ENCODE measurements at places on chromosomes 12 and 14.

DNA sequence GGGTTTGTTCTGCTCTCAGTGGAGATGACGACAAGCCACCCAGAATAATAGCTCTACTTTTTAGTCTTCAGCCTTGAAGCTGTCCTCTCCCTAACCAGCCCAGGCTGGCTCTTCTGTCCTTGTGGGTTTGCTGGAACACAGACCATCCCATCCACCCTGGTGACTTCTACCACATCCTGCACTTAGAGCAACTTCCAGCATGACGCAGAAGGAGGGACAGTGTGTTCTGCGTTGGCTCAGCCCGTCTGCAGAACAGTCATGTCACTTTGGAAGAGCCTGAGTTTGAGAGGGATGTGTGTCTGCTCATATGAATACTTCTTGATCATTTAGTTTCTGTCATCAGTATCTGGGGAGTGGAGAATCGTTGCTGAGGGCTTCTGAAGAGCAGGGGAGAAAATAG is 198.0 kb downstream of the CACNA1C start:
- DNase-seq = no peak

DNA sequence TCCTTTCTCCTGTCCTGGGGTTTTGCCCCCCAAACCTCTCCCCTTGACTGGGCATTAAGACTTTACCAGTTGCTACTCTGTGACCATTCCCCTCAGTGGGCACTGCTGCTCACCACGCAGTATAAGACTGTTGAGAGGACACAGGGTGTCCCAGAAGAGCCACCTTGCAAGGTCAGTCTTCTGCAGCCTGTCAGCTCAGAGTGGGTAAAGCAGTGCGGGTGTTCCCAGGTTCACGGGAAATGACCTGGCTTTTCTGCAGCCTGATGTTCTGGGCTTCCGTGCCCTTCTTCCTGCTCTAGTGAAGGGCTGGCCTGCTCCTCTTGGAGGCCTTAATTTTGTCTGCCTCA is 34.2 kb downstream of the KCNA1 start:
- no peak for DNase-seq

DNA sequence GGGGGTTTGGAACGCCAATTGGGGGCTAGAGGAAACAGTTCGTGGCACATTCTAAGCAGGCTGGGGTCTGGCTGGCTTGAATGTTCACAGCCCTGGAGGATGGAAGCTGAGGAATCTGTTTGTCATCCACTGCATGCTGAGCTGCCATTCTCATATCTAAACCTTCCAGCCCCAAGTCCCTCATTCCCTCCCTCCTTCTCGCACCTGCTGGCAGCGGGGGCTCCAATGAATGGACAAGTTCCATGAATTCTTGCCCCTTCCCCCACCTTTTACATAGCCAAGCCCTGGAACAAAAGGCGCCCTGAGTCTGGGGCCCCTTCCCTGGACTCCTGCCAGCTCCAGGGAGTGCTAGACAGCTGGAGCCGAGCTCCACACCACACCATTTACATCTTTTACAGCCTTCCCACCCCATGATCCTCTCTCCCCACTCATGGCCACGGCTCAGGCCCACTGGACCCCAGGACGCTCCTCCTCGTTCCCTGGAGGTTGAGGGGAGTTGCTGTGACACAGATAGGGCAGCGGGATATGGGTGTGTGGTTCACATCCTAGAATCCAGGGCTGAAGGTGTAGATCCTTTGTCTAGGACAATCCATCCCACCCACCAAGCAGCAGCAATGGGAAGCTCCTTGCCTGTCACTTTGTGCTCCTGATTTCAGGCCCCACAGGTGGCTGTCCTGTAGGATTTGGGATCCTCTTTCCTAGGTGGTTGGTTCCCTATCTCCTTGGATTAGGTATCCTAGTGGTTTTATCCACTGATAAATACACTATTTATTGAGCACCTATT is 21.7 kb upstream of the VRTN start:
- DNase-seq = no peak

GRCh38 chr14:56199095-56199981 is 81.1 kb downstream of the PELI2 start:
- no peak for DNase-seq

GRCh38 chr12:76074701-76075336 is 9.7 kb downstream of the NAP1L1 start:
- DNase-seq = peak; percentile 28

DNA sequence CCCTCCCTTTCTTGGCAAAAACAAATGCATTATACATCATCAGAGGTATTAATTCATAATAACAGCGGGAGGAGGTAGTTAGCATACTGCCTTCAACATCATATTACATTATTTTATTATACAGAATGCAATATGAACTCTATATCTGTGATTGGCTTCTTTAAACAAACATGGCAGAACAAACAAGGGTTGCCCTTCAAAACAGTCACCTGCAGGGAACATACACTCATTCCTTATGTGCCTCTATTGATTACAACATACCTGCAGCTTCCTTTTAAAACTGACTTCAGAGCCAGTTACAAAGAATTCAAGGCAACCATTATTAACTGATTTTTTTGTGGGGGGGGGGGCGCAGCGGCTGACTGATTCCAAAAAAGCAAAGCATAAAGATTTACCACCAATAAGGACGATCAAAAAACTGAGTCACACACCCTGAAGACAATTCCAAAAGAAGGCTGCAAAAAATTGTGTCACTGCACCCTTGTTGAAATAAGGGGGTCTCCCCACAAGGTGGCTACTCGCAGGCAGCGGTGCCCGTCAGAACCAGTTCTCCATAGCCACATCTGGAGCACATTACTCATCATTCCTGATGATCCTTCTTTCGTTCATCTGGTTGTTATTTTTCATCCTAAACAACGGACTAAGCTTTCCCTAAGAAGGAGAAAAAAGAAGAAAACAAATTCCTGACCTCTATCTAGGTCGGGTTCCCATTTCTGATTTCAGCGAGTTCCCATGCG is 51.8 kb downstream of the SMUG1 start:
- DNase-seq = no peak

DNA sequence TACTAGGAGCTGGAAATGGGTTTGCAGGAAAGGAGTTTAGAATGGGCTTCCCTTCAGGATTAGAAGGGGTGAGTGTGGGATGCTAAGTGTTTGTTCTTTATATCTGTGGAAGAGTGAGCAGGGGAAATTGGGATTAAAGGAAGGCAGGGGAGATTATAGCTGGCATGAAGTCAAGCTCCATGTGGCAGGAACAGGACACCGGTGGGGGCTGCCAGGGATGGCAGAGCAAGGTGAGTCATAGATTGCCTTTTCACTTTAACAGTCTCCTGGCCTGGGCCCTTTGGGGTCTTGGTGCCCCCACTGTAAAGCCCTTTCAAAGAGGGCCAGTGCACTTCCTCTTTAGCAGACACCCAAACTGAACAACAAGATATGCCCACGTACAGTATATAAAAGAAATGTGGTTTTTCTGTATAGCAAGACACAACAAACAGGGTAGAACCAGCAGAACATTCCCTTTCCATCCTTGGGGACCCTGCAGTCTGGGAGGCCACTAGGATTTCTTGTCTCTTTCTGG is 23.1 kb upstream of the FBXO21 start:
- no peak for DNase-seq

DNA sequence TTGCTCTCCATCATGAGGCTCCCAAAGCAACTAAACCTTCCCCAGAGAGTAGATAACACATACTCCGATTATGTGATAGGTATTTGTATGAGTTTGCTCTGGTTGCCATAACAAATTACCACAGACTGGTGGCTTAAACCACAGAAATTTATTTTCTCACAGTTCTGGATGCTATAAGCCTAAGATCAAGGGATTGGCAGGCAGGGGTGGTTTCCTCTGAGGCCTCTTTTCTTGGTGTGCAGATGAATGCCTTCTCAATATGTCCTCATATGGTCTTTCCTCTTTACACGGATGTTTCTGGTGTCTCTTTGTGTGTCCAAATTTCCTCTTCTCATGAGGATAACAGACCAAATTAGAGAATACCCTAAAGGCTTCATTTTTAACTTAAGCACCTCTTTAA is 285.8 kb upstream of the GRIP1 start:
- peak; percentile 92 for DNase-seq

DNA sequence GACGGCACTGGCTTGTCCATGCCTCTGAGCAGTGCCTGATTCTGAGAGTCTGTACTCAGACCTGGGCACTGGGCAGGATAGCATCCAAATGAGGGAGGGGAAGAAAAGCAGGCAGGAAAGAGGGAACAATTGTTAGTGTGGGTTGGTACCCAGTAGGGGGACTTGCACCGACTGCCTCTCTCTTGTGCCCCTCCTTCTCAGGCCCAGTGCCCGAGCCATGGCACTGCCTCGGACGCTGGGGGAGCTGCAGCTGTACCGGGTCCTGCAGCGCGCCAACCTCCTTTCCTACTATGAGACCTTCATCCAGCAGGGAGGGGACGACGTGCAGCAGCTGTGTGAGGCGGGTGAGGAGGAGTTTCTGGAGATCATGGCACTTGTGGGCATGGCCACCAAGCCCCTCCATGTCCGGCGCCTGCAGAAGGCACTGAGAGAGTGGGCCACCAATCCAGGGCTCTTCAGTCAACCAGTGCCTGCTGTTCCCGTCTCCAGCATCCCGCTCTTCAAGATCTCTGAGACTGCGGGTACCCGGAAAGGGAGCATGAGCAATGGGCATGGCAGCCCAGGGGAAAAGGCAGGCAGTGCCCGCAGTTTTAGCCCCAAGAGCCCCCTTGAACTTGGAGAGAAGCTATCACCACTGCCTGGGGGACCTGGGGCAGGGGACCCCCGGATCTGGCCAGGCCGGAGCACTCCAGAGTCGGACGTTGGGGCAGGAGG is 2.2 kb downstream of the NAB2 start:
- no peak for DNase-seq

- peak; percentile 21 for DNase-seq
These were observed 117.2 kb downstream of the TMX1 start for GRCh38 chr14:51357250-51357649.

- no peak for DNase-seq
These were observed 27.2 kb downstream of the CPM start for GRCh38 chr12:68905733-68906132.

DNA sequence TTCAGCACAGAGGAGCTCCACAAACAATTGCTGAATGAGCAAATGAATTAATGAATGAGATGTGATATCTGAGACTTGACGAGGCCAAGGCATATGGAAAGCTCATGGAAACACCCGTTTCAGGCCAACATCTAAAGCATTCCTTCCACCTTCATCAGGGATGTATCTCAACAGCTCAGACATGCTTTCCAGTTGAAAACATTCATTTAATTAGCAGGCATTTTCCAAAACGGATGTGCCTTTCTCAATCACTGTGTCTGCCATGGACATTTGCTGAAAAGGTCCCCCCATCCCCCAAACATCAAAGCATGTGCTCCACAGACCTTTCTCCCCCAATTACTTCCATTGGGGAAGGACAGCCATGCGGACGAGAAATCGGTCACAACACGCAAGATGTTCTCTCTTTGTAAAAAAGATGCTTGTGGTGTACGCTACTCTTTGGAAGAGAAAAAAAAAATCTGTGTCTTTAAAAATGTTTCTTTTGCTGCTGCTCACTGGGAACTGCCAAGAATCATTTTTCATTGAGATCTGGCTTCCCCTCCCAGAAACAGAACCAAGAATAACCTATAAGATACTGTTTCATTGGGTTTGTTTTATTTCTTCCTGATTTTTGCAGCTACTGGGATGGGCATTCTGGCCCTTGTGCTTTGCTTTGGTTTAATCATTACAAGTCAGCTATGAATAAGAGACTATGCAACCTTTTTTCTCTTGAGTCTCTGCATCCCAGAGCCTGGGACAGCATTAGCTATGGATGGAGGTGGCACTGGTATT is 528.2 kb downstream of the MED13L start:
- DNase-seq = no peak

DNA sequence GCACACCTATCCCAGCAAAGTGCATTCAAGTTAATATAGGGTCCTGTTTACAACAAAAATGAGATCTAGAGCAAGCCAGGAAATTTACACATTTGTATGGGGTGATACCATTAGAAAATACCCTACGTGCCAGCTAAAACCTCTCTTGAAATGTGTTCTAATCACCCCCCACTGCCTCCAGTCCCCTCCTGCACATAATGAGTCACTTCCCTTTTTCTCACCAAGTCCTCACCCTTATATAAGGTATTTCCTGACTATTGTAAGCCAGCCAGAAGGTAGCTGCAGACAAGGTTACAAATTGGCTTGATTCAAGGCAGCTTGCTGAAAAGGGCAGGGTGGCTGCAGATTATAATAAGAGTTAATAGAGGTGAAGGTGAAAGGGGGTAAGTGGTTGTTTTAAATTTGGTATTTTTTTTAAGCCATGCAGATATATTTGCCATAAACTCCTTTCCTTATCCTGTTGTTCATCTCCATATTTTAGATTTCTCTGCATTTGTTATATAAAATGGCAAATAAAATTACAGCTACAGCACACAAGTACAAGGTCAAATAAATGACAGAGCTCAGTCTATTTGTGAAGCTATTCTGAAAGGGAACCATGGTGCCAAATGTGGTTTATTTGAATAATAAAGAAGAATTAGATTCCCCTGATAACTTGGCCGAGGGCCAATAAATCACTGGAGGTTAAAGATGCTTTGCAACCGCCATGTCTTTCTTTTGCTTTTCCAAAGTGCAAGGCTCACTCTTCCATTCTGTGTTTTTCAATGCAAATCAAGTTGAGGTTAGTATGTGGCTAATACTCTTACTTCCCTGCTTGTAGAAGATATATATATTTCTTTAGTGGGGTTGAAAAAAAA is 385.9 kb downstream of the EGLN3 start:
- DNase-seq = peak; percentile 94

DNA sequence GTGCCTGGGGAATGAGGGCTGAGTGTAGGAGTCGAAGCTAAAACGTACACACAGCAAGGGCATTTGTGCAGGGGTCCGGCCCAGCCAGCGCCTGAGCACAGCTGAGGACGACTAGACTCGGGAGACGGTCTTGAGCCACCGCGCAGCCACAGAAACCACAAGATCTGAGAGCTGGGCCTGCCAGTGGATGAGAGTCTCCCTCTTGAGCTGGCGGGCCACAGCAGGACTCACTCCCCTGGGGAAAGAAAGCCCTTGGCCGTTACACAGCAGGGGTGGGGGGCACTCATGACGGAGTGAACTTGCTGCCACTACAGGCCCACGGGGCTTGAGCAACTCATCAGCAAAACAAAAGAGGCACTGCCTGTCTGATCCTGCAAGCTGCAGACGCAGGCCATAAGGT is 23.0 kb downstream of the STX2 start:
- no peak for DNase-seq

GRCh38 chr12:6341417-6342139 is at the start of gene TNFRSF1A:
Gene TNFRSF1A (minus strand): TSS chr12:6342076. CDS start chr12:6341814, 262 bp downstream.
- DNase-seq = peak; percentile 81

- no peak for DNase-seq
These were observed 70.7 kb upstream of the PSMA6 start for GRCh38 chr14:35221462-35221861.

DNA sequence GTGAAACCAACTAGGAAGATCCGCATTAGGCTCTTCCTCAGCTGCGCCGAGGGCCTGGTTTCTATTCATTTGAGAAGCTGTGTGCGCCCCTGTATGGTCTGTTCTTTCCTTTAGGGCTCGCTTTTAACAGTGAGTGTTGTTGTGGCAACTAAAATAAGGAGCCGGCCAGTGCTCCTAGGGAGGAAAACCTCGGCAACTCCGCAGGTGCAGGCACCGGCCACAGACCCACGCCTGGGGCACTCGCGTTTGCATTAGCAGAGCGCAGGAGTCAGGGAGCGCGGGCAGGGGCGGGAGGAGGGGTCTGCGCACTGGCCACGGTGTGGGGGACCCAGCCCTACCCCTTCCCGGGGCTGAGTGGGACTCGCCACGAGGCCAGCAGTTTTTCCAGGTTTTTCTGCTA is 50.5 kb downstream of the STX2 start:
- DNase-seq = no peak
